Activated gamma-delta T cell treated with Interleukin-2 at 50 U/mL for 16 hours (primary cell): ENCODE measurements at places on chromosomes 16 and 17.

DNA sequence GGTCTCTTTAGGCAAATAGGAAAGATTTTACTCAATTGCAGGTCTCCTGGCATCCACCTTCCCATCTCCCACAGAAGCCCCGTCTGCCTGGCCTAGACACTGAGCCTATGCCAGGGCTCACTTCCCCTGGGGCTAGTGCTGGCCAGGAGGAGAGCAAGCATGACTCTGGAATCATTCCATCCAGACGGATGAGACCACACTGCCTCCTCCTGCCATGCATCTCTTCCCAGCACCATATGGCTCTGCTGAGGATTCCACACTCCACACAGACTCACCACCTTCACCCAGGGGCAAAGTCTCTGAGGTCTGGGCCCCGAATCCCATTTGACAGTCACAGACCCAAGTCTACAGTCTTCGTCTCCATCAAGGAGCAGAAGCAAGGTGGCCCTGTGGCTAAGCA, 346.5 kb downstream of the C16orf95 start:
- DNase-seq = no peak

DNA sequence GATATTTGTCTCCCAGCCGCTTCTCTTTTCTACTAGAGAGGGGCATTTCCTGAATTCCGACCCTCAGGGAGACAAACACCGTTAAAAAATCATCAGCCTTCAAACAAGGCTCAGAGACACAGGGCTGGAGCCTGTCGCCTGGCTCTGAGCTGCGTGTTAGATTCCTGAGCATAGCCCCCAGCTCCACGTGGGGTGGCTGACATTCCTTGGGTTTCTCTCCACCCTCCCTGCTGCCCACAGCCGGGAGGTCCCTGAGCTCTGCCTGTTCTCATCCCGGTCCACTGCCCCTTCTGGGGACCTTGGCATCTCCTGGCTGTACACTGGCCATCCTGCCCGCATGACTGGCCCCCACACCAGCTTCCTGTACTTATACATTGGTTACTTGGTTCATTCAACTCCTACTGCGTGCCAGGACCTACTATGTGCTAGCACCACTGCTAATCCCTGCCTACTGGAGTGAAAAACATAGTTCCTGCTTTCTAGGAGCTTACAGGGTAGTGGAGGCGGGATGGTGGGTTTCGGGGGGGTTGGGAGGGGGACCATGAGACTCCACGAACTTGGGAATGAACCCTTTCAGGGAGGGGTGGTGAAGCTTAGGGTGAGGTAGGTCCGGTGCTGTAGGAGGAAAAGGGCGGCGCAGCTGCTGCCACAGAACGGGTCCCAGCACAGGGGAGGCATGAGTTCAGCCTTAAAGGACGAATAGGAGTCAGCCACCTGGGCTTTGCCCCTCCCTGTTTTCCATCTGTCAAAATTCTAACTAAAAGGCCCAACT, 52.1 kb upstream of the TMEM132E start:
- DNase-seq = no peak

GRCh38 chr17:71023249-71024030, 854.1 kb downstream of the KCNJ2 start:
- no peak for DNase-seq

- no peak for DNase-seq
Observed at GRCh38 chr17:32586666-32587065, 99.9 kb downstream of the CDK5R1 start.

DNA sequence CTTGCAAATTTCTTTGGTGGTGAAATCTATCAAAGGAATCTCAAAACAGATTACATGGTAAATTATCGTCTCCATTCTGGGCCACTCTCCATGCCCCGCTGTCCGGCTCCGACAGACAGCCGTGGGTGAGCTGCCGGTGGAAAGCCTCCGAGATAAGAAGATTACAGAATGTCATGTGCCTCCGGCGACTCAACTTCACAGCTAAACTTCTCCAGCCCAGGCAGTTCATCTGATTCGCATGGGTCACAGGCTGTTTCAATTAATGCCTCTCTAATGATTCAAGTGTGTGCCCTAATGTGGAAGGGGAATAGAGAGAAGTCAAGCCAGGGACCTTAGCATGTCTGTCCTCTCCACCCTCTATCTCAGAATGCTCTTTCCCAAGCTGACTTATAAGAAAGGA, 520.8 kb upstream of the ZFHX3 start:
- no peak for DNase-seq

GRCh38 chr16:3480901-3481695, 14.2 kb downstream of the C16orf90 start:
- no peak for DNase-seq

- no peak for DNase-seq
Observed at GRCh38 chr16:12260647-12261262, 284.2 kb downstream of the SNX29 start.

- no peak for DNase-seq
Observed at GRCh38 chr17:8746501-8747236, 2.0 kb upstream of the CCDC42 start.

DNA sequence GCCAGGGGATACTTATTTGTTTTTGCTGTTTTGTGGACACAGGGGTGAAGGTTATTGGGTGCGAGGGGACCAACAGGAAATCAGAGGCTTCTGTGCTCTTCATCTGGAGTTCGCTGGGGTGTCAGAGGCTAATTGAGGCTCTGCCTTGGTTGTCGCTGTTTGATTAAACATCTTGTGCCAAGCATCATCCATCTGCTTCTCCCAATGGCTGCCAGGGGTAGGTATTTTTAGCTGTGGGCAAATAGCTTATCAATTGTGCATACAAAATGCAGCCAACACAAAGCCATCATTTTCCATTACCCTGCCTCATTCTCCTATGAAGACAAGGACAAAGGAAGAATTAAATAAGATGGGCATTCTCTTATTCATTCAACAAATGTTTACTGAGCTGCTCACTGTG, 27.8 kb downstream of the GPR139 start:
- no peak for DNase-seq

DNA sequence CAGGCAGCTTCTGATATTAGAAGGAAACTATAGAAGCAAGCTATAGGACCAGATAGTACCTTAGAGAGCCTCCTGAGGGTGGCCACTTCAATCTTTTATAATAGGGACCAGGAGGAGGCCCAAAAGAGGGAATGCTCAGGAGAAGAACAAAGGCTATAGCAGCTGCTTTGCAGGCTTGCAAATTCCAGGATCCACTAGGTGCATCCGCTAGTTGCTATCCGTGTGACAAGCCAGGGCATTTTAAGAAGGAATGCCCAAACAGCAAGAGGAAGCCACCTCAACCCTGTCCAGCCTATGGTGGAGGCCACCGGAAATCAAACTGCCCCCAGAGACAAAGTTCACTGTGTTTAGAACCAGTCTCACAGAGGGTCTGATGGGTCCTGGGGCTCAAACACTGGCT, 192.6 kb upstream of the KIF2B start:
- DNase-seq = no peak

DNA sequence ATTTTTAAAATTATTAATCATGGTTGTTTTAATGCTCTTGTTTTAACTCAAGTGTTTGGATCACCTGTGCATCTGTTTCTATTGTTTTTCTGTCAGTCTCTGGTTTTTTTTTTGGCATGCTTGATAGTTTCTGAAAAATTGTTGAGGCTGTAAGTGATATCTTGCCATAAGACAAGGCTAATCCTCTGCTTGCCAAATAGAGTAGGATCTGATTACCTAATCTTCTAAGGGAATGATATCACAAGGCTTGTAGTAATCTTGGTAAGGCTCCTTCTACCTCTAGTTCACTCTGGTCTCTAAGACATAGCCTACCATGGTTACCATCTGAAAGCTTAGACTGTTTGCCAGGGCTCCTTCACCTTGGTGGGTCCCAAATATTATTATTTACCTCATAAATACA, 81.0 kb downstream of the ATF7IP2 start:
- no peak for DNase-seq

DNA sequence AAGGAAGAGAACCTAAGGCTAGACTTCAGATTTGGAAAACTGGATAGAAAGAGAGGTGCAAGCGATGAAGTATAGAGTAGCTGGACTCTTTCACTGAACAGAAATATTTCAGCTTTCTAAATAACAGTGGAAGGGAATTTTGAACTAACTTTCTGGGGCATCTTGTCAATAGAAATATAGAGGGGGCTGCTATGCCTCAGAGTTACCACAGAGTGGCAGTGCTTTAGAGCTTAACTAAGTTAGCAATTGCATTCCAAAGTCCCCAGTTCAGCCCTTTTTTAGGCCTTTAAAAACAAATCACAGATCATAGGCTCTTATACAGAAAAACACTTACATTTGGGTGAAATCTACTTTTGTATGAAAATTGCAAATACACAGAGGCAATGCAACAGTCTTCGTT, 154.2 kb upstream of the CDH8 start:
- DNase-seq = no peak

DNA sequence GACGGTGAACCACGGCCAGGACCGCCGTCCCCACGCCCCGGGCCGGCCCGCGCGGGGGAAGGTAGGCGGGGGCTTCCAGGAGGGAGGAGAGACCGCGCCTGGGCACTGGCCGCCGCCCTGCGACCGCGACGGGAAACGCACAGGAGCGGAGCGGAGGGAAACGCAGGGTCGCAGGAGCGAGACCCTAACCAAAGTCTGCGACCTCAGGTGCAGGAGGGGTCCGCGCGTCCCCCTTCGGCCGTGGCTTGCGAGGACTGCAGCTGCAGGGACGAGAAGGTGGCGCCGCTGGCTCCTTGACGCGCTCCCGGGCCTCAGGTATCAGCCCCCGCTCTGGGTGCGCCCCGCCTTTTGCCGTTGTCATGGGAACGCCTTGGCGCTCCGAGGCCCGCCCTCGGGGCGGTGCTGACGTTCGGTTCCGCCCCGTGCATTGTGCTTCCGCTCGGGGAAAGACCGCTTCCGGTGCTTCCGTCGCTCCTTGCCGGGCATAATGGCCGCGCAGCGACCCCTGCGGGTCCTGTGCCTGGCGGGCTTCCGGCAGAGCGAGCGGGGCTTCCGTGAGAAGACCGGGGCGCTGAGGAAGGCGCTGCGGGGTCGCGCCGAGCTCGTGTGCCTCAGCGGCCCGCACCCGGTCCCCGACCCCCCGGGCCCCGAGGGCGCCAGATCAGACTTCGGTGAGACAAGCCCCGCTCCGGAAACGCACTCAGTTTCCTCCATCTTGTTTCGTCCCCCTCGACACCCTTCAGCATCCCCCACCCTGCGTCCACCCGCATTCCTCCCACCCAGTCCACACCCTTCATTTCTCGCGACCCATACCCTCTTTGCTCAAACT, at the start of gene OVCA2:
Gene OVCA2, plus strand, starts transcription at position 462 of the 829 bp plus-strand sequence. Its CDS starts 26 bp downstream, at position 488.
- peak; percentile 97 for DNase-seq

DNA sequence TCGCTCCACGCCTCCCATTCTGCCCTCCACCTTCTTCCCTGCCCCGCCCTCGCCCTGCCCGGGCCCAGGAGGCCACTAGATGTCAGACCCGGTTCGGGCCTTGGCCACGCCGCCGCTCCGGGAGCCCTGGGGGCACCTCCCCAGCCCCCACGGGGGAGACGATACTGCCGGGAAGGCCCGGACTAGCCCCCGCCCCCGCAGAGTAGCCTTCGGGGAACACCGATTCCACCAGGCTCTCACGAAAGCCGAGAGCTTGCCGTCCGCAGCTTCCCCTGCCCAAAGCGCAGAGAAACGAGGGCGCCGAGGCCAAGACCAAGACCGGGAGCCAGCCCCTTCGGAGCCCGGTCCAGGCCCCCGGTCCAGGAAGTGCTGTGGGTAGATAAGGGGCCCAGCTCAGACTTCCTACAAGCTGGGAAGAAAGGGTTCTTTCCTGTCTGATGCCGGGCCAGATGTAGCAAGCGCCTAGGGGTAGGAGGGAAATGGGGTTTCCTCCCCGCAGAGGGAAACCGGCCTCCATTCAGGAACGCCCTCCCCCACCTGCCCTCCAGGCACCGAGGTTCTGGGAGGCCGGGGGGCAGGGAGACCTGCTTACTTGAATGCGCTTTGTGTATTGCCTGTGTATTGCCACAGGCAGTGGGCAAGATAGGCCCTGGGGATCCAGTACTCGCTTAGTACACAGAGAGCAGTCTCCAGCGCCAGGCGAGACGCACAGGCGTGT, 806 bp upstream of the CYB561 start:
- DNase-seq = peak; percentile 35

DNA sequence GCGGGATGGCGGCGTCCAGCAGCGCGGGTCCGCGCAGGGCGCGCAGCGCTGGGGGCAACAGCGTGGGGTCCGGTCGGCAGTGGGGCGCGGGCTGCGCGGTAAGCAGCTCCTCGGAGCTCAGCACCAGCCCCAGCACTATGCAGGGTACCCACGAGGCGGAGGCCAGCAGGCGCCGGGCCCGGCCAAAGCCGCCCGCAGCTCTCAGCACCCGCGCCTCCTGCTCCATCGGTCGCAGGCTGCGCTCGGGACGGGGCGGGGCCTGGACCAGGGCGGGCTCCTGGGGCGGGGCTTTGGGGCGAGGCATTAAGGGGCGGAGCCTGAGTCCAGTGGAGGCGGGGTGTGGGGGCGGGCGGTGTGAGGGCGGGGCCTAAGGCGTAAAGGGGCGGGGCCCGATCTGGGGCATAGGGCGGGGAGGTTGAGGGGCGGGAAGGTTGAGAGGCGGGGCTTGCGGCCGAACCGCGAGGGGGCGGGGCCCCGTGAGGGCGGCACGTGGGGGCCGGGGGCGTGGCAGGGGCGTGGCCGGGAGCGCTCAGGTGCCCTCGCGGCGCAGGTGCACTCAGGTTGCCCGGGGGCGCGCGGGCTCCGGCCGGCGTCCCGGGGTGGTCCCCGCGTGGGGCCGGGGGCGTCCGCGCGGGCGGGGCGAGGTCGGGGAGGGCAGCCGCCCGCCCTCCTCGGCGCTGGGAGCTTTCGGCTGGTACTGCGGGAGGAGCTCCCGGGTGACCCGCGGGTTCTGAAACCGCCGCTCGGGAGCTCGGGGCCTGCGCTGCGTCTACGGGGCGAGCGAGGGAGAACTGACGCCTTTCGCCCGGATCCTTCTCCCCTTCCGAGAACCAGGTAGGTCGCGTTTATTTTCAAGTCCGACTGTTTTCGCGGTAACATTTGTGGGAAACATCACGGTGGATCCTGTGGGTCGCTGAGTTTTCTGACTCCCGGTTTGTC, 1.4 kb upstream of the SLC22A31 start:
- DNase-seq = peak; percentile 71

- DNase-seq = no peak
Observed at GRCh38 chr16:23391381-23392222, 61.4 kb downstream of the COG7 start.

- no peak for DNase-seq
Observed at GRCh38 chr17:12992676-12993075, 25.2 kb downstream of the ELAC2 start.

- no peak for DNase-seq
Observed at GRCh38 chr17:69605571-69605970, 191.1 kb downstream of the MAP2K6 start.

DNA sequence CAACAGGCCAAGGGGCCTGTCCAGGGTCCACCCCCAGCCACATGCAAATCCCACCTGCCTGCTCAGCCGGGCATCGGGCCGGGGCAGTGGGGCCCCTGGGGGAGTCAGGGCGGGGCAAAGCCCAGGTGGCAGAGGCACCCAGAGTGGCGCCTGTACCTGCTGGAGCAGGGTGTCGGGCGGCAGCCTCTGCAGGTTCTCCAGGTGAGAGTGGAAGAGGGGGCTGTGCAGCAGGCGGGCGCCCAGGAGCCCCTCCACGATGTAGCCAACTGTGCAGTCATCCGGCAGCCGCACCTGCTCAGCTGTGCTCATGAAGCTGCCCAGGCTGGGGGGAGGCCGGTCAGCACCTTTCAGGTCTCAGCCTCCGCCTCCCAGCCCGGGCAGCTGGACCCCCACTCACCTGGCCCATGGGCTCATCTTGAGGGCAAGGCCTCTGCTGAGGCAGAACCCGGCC, 2.1 kb downstream of the RFNG start:
- DNase-seq = no peak

GRCh38 chr17:72110942-72111318, 9.9 kb upstream of the SOX9 start:
- no peak for DNase-seq
